T-cell (primary cell): ENCODE measurements at places on chromosomes 5 and 9.

DNA sequence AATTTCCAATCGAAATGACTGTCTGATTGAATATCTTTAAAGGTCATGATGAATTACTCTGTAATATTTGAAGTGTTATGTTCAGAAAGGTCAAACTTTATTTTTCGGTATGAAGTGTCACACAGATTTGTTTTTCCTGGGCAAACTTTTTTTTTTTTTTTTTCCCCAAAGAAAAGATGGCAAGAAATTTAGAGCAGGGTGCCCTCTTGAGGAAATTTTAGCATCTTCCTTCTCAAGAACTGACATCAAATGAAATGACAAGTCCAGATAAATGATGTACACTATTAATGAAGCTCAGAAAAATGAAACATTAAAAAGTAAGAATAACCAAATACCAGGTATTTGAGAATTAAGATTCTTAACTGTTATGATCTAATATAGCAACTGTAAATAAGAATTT is 123.6 kb downstream of the INVS start:
- DNase-seq = no peak

DNA sequence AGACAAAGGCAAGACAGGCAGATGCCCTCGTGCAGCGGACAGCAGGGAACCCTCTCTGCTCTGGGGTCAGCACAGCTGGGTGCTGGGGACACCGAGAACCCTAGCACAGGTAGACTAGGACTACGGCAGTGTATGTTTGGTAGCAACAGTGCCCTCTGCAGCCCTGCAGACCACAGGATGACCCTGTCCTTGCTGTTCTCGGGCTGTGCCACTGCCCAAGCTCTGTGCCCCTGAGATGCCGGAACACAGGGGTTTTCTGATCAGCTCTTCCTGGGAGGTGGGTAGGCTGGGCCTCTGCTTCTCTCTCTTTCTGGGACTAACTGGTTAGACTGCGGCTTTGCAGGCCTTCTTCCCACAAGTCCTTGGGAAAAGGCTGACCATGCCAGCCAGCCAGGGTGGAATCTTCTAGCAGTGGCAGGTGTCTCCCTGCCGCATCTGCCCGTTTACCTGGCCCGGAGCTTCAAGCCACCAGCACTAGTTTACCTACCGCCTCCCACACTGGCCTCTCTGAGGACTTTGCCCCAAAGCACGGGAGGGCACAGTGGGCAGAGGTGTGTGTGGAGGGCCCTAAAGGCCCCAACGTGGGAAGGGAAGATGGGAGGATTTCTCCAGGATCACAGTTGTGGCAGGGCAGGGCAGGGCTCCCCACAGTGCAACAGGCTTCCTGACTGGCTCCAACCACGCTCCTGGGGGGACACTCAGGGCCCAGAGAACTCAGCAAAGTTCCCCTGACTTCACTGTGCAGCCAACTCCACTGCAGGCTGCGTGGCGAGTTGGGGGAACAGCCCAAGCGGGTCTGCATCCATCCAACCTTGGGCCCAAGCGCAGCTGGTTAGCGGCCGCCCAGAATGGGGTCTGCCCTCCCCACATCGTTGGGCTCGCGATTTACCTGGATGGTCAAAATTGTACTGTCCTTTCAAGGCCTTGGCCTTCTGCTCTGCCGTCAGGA is 1.2 kb downstream of the UCK1 start:
- DNase-seq = no peak

DNA sequence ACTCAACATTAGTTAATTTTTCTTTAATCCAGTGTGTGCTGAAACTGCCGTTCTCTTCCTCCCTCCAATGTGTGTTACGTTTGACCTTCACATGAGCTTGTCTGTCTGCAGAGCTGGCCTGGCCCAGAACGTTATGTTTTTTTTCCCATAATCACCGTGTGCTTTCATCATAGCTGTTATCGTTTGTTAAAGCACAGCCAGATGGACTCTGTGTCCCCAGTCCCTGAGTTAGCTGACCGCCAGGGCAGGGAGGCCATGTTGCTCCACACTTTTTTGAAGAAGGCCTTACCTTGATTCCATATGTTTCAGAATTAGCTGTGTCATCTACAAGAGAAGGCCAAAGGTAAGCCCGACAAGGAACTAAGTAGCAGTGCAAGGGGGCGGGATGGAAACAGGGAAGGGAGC is 55.7 kb downstream of the HSD17B3 start:
- no peak for DNase-seq

DNA sequence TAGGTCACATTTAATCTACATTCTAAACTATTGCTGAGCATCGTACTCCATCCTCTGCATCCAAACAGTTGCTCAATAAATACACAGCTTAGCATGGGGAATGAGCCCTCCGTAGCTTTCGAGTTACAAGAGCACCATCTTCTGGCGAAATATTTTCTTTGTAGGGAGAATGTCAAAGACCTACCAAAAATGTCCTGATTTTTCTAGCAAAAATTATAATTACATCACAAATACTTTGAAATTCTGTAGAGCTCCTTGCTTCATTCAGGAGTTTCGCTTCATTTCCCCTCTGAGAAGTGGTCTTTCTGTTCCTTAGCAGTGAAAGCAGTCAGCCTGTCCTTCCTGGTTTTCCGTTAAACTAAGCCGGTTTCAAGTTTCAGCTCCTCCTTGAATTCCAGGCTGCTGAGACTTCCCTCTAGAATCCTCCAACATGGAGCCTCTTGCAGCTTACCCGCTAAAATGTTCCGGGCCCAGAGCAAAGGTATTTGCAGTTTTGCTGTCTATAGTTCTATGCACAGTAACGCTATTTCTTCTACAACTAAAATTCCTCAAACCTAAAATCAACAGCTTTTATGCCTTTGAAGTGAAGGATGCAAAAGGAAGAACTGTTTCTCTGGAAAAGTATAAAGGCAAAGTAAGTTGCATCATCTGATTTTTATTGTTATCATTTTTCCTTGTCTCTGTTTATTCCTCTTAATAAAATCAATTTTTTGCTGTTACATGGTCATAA is at the start of gene GPX8:
TSS of gene GPX8 (plus strand) at position 409 of the 730 bp plus-strand sequence. CDS start at position 431, 22 bp downstream.
- DNase-seq = peak; percentile 15

GRCh38 chr9:99573085-99573484 is 248.6 kb upstream of the NR4A3 start:
- DNase-seq = no peak

- DNase-seq = no peak
Observed at GRCh38 chr9:128182893-128183588, 8.3 kb downstream of the CIZ1 start.
